Activated CD4-positive, alpha-beta T cell treated with anti-CD3 and anti-CD28 coated beads, Interleukin-2, amount 50 U/mL, for 4 hours (primary cell): ENCODE measurements at places on chromosomes 5 and 9.

- DNase-seq: no peak
Measured at GRCh38 chr5:155529362-155529761, 515.8 kb downstream of the KIF4B start.

- no peak for DNase-seq
Measured at GRCh38 chr5:138965626-138966025, 90.5 kb upstream of the LRRTM2 start.

- no peak for DNase-seq
Measured at GRCh38 chr5:107253246-107253645, 417.5 kb downstream of the EFNA5 start.

DNA sequence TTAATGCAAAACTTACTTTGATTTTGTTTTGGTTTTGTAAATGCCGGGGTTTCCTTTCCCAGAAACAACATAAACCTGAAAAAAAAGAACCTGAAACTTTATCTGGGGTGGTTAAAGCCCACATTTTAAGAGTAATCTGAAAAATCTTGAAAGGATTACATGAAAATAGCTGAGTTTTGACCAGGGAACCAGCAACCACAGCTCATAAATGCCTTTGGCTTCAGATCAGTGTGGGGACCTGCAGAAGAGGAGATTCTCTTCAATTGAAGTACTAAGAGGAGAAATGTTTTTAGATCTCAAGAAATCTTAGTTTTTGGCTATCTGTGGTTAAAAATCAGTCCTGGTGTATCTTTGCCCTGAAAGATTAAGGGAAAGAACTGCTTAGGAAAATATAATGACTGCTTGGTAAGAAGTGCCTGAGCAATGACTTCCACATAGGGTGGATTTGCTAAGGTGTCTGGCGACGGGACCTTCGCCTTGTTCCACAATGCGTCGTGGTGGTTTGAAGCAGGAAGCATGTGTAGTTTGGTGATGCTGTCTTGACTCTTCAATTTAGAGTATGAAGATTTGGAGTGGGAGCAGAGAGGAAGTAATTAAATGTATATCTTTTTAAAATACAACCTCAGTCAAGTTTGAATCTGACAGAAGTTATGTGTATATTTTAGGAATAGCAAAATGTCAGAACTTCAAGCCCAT is 186.5 kb downstream of the MAN2A1 start:
- no peak for DNase-seq

DNA sequence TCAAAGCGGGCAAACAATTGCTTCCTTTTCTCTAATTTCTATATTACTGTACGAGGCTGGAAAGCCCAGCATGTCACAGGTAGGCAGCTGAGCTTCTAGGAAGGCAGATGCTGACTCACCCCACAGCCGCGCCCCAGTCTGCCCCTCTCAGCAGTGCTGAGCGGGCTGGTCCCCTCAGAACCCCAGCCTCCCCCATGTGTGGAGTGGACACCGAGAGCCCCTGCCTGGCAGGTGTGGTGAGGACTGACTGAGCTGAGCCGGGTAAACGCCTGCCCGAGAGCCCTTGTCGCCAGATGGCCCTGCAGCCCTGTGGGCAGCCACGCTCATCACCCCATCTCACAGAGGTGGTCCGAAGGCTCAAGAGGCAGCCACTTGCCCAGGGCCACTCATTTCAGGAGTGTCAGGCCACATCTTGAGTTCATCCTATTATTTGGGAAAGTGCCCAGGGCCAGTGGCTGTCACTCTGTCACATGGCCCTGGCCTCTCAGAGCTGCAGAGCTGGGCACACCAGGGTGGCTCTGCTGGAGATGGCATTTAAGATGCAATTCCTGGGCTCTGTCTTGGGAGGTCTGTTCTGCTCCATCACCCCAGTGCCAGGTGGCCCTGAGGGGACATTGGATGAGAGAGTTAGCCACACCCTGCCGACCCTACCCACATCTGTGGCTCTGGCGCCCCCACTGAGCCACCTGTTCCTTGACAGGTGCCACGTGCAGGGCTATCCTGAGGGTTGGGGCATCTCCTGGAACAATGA is 12.4 kb downstream of the CARD19 start:
- peak; percentile 44 for DNase-seq

- DNase-seq: no peak
Measured at GRCh38 chr5:168432903-168433302, 53.4 kb upstream of the RARS1 start.

GRCh38 chr5:79546782-79547428 is 33.0 kb upstream of the HOMER1 start:
- DNase-seq: no peak

DNA sequence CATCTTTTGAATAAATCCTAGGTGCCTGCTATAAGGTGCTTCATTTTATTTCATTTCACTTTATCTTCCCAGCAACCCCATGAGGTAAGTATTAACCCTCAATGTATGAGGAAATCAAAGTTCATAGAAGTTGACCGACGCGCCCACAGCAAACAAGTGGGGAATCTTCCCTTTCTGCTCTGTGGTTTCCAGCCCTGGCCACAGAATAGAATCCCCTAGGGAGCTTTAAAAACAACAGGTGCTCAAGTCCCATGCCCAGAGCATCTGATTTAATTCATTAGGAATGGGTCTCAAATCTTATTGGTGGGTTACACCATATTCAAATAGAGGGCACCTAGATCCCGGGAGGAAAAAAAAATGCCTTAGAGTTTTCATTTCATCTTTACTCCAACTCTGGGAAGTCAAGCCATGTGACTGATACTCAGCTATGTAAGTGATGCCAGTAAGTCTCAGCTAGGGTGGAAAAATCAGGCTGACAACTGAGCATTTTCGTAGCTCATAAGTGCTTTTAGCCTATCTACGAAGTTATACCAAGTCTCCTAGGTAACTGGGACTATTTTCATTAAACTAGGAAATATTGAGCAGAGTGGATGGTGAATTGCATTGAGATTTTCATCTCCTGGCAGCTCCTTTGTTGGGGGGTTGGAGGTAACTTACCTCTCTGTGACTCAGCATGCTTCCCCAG is 353.4 kb upstream of the SLC30A5 start:
- DNase-seq: no peak

GRCh38 chr9:106065136-106065535 is 370.8 kb downstream of the TMEM38B start:
- no peak for DNase-seq

GRCh38 chr5:130805648-130806047 is 359.4 kb downstream of the HINT1 start:
- DNase-seq: no peak

GRCh38 chr5:9919306-9920030 is 289.3 kb upstream of the TAS2R1 start:
- no peak for DNase-seq
